Activated CD8-positive, alpha-beta T cell treated with anti-CD3 and anti-CD28 coated beads for 36 hours (primary cell): ENCODE measurements at places on chromosomes 12 and 14. TPM values are rescaled to one million over a fixed set of nuclear protein-coding genes. Genes with fewer than 3 reads are reported as not detected.

The TSPAN19 gene
- not detected for total RNA-seq

The HSPA2 gene
- 2.9 TPM for total RNA-seq

The MLXIP gene
- total RNA-seq = 28.7 TPM

The C14orf132 gene
- total RNA-seq = 2.3 TPM

DNA sequence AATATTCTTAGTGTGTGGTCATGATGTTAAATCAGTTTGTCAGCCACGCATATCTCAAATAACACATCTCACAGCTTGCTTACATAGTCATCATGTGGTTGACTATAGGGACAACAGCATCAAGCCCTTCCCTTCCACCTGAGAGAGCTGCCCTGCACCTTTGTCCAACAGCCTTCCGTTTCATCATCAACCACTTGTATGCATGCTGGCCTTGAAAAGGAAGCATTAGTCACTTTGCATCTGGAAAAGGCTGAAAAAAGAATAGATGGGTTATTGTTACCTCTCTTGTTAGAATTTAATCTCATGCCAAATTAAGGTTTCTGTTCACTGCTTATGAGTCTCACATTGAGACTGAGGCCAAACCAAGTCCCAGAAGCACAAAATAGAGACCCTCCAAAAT is 1586.5 kb upstream of the SEL1L start:
- H3K27ac ChIP-seq = no peak overlapping the region
- no peaks in the 10 kb centered on the region for H3K27me3 ChIP-seq
- H3K4me1 ChIP-seq = no peaks in the 10 kb centered on the region
- DNase-seq = no peak
- no peak overlapping the region for H3K4me3 ChIP-seq

- no peaks in the 10 kb centered on the region for H3K36me3 ChIP-seq
- H3K4me3 ChIP-seq = no peak overlapping the region
- DNase-seq = no peak
- no peak overlapping the region for H3K27ac ChIP-seq
- no peaks in the 10 kb centered on the region for H3K27me3 ChIP-seq
These were observed 341.4 kb downstream of the ADAMTS20 start for GRCh38 chr12:43210485-43211192.

DNA sequence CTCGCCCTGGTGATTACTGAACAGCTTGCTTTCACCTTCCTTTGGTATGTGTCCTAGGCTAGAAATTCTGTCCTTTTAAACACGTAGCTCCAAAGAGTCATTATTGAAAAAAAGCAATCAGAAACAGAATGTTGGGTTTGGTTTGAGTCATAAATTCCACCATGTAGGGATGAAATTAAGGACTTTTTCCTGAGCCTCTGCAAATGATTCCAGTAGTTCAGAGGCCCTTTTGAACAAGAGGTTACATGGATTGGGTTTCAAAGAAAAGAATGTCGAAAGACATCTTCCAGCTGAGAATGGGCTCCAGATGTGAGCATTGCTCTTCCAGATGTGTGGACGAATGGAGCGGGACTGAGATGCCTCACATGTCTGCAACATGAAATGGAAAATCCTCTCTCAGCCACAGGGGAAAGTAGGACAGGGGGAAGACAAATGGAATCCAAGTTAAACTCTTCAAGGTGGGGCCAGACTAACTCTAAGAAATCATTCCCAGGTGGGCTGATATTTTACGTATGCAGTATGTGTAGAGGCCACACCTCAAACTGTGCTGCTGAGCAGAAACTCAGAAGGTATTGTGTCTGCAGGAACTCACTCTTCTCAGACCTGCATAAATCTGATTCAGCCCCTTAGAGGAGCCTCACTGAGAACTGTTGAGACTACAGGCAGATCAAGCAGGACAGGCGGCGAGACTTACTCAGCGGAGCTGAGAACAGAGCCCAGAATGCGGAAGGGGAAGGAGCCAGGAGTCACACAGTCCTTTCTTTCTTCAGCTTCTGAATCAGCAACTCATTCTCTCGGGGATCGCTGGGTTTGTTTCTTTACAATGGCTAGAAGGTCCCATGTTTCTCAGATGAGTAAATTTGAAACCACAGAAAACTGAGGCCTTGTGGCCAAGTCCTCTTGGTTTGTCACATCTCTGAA is 23.3 kb upstream of the EMP1 start:
- no peaks in the 10 kb centered on the region for H3K36me3 ChIP-seq
- H3K4me1 ChIP-seq = peaks cover 16% of the 10 kb centered on the region
- peaks cover 5% of the 10 kb centered on the region for H3K27me3 ChIP-seq

DNA sequence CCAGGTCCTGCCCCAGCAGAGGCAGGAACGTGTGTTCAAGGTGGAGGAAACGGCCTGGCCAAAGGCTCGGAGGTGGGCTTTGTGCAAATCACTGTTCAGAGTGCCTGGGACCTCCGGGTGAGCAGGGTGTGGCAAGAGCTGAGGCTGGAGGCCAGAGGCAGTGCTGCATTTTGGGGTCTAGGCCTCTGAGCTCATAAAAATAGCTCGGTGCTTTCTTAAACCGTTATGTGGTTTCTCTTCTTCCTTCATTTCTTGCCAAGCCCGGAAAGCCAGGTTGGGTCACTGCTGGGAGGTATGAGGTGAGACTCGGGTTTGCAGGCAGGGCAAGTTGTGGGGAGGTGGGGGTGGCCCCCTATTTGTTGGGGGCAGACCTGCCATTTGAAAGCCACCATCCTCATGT is 178.8 kb upstream of the MYL2 start:
- no peak for DNase-seq
- H3K4me3 ChIP-seq = no peak overlapping the region
- H3K36me3 ChIP-seq = no peaks in the 10 kb centered on the region
- H3K27me3 ChIP-seq = no peaks in the 10 kb centered on the region

DNA sequence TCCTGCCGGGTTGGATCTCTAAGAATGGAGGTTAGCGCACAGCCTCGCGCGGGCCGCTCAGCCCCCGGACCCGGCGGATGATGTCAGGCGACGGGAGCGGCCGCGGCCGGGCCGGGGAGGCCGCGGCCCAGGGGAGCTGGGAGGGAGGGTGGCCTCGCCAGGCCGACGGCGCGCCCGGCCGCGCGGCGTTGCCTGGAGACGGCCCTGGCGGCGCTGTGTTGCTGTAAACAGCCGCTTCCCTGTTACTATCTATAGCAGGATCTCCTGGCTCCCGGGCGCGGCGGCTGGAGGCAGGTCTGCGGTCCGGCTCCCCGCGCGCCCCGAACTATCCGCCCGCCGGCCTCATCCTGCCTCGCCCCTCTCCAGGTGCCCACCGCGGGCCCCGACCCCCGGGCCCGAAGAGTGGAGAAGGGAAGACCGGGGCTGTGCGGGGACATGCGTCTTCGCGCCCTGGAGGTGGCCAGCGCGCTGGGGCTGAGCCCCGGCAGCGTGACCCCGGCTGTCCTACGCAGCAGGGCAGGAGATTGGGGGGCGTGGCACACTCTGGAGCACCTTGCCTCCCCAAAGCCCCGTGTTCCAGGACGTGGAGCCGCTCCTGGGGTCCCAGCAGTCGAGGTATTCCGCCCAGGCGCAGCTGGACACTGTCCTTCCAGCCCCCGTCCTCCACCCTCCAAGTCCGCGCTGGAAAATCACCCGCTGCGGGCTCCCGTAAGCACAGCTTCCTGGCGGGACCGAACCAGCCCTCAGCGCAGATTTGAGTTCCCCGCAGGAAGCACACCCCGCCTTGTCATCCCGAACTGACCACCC is 1.4 kb upstream of the FOS start:
- H3K27me3 ChIP-seq = peaks cover 34% of the 10 kb centered on the region
- H3K36me3 ChIP-seq = peaks cover 27% of the 10 kb centered on the region
- H3K4me1 ChIP-seq = peaks cover 40% of the 10 kb centered on the region
- peak overlapping the region; percentile 86 for H3K4me3 ChIP-seq
- H3K27ac ChIP-seq = peak overlapping the region; percentile 69

DNA sequence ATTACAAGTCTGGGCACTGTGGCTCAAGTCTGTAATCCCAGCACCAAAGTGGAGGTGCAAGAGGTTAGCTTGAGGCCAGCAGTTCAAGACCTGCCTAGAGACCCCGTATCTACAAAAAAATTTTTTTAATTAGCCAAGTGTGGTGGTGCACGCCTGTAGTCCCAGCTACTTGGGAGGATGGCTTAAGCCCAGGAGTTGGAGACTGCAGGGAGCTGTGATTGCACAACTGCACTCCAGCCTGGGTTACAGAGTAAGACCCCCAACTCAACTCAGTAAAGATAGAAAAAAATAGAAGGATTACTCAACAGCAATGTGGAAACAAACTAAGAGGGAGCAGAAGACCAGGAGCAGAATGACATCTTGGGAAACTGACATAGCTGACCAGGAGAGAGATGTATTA is 13.3 kb downstream of the SBNO1 start:
- peaks cover 42% of the 10 kb centered on the region for H3K4me1 ChIP-seq
- H3K27ac ChIP-seq = peak overlapping the region; percentile 25

DNA sequence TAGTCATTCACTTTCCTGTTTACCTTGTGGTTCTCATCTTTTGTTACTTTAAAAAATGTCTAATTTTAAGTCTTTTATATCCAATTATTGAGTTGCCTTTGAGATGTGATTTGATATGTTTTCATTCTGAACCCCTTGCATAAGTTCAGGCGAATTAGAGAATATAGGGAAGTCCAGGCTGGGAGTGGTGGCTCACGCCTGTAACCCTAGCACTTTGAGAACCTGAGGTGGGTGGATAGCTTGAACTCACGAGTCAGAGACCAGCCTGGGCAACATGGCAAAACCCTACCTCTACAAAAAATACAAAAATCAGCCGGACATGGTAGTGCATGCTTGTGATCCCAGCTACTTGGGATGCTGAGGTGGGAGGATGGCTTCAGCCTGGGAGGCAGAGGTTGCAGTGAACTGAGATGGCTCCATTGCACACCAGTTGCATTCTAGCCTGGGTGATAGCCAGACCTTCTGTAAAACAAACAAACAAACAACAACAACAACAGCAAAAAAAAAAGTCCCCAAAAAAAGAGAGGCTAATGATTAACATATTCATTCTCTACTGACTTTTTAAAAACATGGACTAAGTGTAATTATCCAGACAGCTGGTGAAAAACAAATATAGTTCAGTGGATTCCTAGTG is 451.1 kb upstream of the RGS6 start:
- H3K27me3 ChIP-seq = no peaks in the 10 kb centered on the region
- H3K27ac ChIP-seq = no peak overlapping the region
- no peak for DNase-seq
- peaks cover 2% of the 10 kb centered on the region for H3K36me3 ChIP-seq

GRCh38 chr14:96217376-96217913 is 12.8 kb downstream of the BDKRB2 start:
- peaks cover 10% of the 10 kb centered on the region for H3K27me3 ChIP-seq
- H3K4me1 ChIP-seq = no peaks in the 10 kb centered on the region
- no peaks in the 10 kb centered on the region for H3K36me3 ChIP-seq
- no peak overlapping the region for H3K4me3 ChIP-seq
- H3K27ac ChIP-seq = no peak overlapping the region
- no peak for DNase-seq

- no peak overlapping the region for H3K4me3 ChIP-seq
- peaks cover 11% of the 10 kb centered on the region for H3K4me1 ChIP-seq
- peaks cover 44% of the 10 kb centered on the region for H3K27me3 ChIP-seq
- no peak for DNase-seq
- H3K27ac ChIP-seq = no peak overlapping the region
These were observed 383.6 kb downstream of the BCAT1 start for GRCh38 chr12:24565300-24565699.

GRCh38 chr12:111330800-111331752 is 37.8 kb downstream of the PHETA1 start:
- H3K4me3 ChIP-seq = no peak overlapping the region
- H3K27ac ChIP-seq = no peak overlapping the region
- H3K36me3 ChIP-seq = no peaks in the 10 kb centered on the region
- no peaks in the 10 kb centered on the region for H3K4me1 ChIP-seq
- no peak for DNase-seq

DNA sequence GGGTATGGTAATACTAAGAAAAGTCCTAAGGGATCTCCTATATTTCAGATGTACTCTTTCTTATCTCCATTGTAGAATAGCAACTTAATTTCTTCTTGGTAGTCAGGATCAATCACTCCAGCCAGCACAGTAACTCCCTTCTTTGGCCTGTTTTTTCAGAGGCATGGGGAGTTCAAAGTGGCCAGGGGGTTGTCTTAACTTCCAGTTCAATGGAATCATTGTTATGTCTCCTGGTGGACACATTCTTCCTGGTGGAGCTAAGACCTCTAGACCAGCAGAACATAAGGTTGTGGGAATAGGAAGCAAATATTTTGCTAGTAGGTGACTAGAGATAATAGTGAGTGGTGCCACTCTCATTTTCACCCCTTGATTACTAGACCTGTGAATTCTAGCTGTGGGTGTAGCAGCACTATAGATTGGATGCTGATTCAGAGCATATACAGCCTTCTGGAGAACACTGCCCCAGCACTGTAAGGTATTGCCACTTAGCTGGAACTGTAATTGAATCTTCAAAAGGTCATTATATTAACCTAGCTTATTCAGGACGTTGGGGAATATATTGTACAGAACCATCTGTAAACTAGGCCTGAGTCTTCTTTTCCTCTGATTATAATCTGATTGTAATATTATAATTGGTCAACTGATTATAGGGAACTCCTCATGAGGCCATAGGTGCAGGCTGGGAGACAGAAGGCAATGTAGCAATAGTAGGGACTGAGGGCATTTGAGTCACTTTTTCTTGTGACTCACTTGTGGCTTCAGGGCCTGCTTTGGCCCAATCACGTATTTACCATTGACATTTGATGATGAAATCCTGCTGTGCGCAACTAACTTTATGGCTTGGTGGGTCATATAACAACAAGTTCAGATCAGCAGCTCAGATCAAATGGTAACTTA is 60.2 kb upstream of the ATP2B1 start:
- peak; percentile 65 for DNase-seq
- no peak overlapping the region for H3K4me3 ChIP-seq
- peaks cover 45% of the 10 kb centered on the region for H3K4me1 ChIP-seq
- no peaks in the 10 kb centered on the region for H3K36me3 ChIP-seq
- peak overlapping the region; percentile 66 for H3K27ac ChIP-seq

DNA sequence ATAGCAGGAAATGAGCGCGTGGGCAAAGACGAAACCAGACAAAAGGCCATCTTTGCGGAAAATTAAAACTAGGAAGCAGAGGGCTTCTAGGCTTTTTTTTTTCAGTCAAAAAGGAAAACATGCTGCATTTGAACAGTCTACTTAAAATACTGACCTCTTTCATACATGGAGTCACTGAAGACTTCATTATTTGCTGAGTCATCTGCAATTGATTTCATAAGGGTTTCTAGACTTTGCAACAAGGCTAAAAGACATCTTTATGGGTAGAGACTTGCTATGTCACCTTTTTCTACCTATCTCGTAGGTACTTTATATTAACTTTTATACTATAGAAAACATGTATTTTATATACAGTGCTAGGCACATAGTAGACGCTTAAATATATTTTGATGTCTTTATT is 238.4 kb downstream of the TMEM132D start:
- H3K27me3 ChIP-seq = no peaks in the 10 kb centered on the region
- no peak overlapping the region for H3K27ac ChIP-seq
- DNase-seq = no peak
- H3K4me1 ChIP-seq = no peaks in the 10 kb centered on the region

GRCh38 chr12:130167537-130167936 is 5.3 kb downstream of the FZD10 start:
- no peaks in the 10 kb centered on the region for H3K36me3 ChIP-seq
- no peak for DNase-seq
- no peak overlapping the region for H3K4me3 ChIP-seq
- H3K4me1 ChIP-seq = peaks cover 2% of the 10 kb centered on the region
- H3K27ac ChIP-seq = no peak overlapping the region
- H3K27me3 ChIP-seq = peaks cover 42% of the 10 kb centered on the region
